Activated T-helper 1 cell treated with Interleukin-2 at 50 U/mL for 16 hours (primary cell): ENCODE measurements at places on chromosomes 3 and 15.

- DNase-seq = no peak
Measured at GRCh38 chr3:153138276-153139210, 23.5 kb upstream of the RAP2B start.

GRCh38 chr15:74585191-74585590 lies 30.4 kb upstream of the CLK3 start:
- DNase-seq = no peak

DNA sequence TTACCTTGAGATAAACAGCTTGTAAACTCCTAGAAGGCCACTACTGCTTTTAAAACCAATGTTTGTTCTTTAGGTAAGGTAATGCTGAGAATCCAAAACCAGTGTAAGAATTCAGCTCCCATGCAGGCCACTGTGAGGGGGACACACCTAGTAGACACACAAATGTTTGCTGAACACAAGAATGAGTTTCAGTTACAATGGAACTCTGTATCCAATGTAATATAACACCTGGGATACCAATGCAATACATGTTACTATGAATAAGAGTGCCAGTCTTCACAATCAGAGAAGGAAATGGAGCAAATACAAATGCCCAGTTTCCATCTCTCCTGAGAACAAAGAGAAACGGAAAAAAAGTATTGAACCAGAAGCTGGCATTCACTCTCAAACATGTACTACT lies 65.9 kb downstream of the IGF2BP2 start:
- no peak for DNase-seq

GRCh38 chr15:40953713-40954074 lies 423 bp downstream of the CHAC1 start:
- no peak for DNase-seq

- DNase-seq = no peak
Measured at GRCh38 chr3:8539419-8539818, 37.8 kb downstream of the LMCD1 start.
